ENCODE measurements at places on chromosomes 6 and 20. TPM values are rescaled to one million over a fixed set of nuclear protein-coding genes. Genes with fewer than 3 reads are reported as not detected.

- DNase-seq: no peak
These were observed 1086.2 kb downstream of the KIF16B start for GRCh38 chr20:15487030-15487429.

DNA sequence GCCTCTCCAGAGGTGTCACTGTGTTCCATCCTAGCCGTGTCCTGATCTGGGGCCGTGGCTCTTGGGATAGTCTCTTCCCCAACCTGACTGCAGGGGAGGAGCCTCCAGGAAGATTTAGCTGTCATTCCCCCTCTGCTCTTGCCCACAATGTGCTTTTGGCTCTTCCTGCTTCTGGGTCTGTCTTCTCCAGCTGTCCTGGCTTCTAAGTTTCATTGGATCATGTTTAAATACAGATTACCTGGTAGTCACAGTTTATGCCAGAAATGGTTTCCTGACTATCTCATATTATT, 139.1 kb downstream of the ZDHHC14 start:
- no peak for DNase-seq

- DNase-seq: peak; percentile 57
These were observed 1.1 kb downstream of the CD164 start for GRCh38 chr6:109381061-109381746.

DNA sequence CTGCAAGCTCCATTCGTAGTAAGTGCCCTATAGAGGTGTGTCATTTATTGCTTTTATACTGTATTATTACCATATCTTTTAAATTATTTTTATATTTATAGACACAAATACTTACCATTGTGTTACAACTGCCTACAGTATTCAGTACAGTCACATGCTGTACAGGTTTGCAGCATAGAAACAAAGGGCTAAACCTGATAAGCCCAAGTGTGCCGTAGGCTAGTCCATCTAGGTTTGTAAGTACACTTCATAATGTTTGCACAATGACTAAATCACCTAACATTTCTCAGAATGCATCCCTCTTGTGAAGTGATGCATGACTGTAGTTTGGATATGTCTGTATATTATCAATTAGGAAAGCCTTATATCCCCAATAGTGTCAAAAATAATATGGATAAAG, 122.8 kb downstream of the CLVS2 start:
- DNase-seq: no peak

DNA sequence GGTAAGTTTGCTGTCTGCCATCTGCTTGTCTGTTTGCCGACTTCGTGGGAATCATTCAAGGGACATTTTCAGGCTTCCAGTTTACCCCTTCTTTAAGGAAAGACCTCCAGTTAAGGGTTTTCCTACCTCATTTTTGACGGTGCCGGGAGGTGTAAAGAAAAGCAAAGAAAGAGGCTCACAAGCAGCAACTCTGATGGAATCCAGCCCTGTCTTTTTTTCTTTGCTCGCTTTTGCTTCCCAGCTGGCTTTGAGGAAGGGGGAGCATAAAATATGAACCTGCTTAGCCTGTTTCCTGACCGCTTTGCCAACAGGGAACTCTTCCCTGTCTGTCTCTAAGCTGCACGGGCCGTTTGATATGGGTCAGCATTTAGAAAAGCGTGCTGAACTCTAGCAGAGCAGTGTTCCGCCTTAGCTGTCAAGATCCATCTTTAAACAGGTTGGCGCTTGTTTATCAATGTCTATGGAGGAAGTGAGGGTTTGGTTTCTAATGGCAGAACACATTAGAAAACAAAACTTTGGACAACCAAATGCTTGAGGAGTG, 13.8 kb downstream of the SYTL3 start:
- DNase-seq: no peak

- DNase-seq: no peak
These were observed 57.0 kb upstream of the XRN2 start for GRCh38 chr20:21246161-21246560.

DNA sequence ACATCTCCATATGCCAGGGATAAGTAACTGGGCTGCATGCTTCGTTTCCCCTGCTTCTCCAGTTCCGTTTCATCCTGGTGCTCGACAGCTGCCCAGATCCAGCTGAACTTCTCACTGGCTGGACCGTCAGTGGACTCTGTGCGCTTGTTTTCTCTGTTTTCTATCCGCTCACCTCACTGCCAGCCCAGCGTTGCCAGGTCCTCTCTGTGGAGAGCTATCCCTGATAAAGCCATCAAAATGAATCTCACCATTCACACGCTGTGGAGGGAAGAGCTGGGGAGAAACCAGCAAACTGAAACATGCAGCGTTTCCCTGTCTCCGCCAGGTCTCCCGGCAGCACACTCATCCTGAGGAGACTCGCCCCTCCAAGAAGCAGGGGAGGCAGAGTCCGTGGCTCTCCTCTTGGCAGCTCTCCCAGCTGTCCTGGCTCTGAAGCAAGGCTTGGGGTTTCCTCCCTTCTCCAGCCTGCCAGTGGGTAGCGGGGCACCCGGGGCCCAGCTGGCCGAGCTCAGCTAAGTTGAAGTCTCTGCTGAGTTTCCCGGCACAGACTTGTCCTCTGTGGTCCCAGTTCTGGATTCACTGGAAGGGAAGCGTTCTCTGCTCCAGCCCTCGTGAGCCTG, 160.9 kb downstream of the DTNBP1 start:
- DNase-seq: no peak

GRCh38 chr6:141580988-141581552, 551.7 kb upstream of the GJE1 start:
- no peak for DNase-seq

- DNase-seq: no peak
These were observed 4.6 kb upstream of the EDEM2 start for GRCh38 chr20:35151736-35152135.

Gene RNF144B
- total RNA-seq: 1.0 TPM

Gene ADAM33
- not detected for total RNA-seq

Gene HLA-DRB5
- not detected for total RNA-seq

Gene DLGAP4
- total RNA-seq: 58.6 TPM
